ENCODE measurements at places on chromosomes 6 and 20. TPM values are rescaled to one million over a fixed set of nuclear protein-coding genes. Genes with fewer than 3 reads are reported as not detected.

The ZSCAN23 gene
- total RNA-seq, result 6.1 TPM

The ZSCAN31 gene
- total RNA-seq, result 53.0 TPM

The EYA2 gene
- total RNA-seq, result 2.4 TPM

The CEP162 gene
- total RNA-seq, result 6.4 TPM

The DNAH8 gene
- under 0.01 TPM for total RNA-seq

The PCSK2 gene
- not detected for total RNA-seq

The GCNT2 gene
- total RNA-seq, result 0.32 TPM

The SUPT3H gene
- 9.7 TPM for total RNA-seq

The SLC17A1 gene
- not detected for total RNA-seq

The TP53TG5 gene
- not detected for total RNA-seq

The TMEM244 gene
- total RNA-seq, result 0.47 TPM

The CTAGE9 gene
- not detected for total RNA-seq

The PRL gene
- total RNA-seq, result not detected

The TBXT gene
- not detected for total RNA-seq

The NEURL2 gene
- total RNA-seq, result 4.7 TPM

The OR2J3 gene
- total RNA-seq, result not detected

The TAB2 gene
- total RNA-seq, result 9.5 TPM

The FOXA2 gene
- 0.09 TPM for total RNA-seq

The CALHM5 gene
- total RNA-seq, result 8.4 TPM

The TOP1 gene
- 9.3 TPM for total RNA-seq

The ARHGAP18 gene
- total RNA-seq, result 20.2 TPM

The HAO1 gene
- not detected for total RNA-seq

The RSPO3 gene
- 0.77 TPM for total RNA-seq

The DEFB124 gene
- not detected for total RNA-seq

The GPLD1 gene
- under 0.01 TPM for total RNA-seq

The ELOVL2 gene
- total RNA-seq, result not detected

The CCDC170 gene
- 0.47 TPM for total RNA-seq

The NOL4L gene
- total RNA-seq, result 4.1 TPM

The HCRTR2 gene
- not detected for total RNA-seq

The GRM1 gene
- total RNA-seq, result 0.17 TPM

The SLC22A16 gene
- total RNA-seq, result not detected

The ZNF341 gene
- 0.95 TPM for total RNA-seq

The KCNK17 gene
- total RNA-seq, result not detected

The STMN3 gene
- total RNA-seq, result 11.7 TPM

The FNDC11 gene
- total RNA-seq, result 0.95 TPM

The PTGIS gene
- 295 TPM for total RNA-seq

The ANKRD66 gene
- not detected for total RNA-seq

The MLIP gene
- total RNA-seq, result 0.32 TPM

The LAMA4 gene
- total RNA-seq, result 569 TPM

The SLC22A2 gene
- total RNA-seq, result not detected

The MATN4 gene
- not detected for total RNA-seq

The MED23 gene
- total RNA-seq, result 23.0 TPM
